ENCODE measurements at places on chromosomes 2 and 18.

GRCh38 chr18:5500158-5500939 is 43.4 kb downstream of the EPB41L3 start:
- DNase-seq, result no peak

GRCh38 chr18:54284981-54285785 is 15.9 kb downstream of the POLI start:
- DNase-seq, result no peak

DNA sequence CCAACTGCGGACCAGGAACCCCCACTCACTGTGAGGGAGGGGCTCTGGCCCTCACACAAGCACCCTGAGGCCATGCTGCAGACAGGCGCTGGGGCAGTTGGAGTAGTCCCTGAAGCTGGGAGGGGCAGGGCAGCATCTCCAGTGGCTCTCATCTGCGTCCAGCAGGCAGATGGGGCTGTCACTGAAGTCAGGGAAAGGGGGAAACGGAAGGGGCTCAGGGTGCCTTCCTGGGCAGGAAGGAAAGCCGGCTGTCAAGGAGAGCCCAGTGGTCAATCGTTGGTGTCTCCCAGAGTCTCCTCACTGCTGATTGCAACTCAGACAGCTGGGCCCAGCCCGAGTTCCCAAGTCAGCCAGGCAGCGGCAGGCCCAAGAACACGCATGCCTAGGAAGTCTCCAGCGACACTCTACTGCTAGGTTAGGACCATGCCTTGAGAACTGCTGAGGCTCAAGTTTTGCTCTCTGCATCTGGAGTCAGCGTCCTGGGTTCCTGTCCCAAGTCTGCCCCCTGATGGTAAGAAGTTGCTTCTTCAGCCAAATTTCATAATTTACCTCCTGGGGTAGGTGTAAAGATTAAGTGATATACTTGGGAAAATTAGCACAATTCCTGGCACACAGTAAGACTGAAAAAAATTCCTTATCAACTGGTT is 27.4 kb upstream of the NMUR1 start:
- peak; percentile 49 for DNase-seq

- DNase-seq, result no peak
These were observed 36.7 kb upstream of the BMP10 start for GRCh38 chr2:68907920-68908253.

DNA sequence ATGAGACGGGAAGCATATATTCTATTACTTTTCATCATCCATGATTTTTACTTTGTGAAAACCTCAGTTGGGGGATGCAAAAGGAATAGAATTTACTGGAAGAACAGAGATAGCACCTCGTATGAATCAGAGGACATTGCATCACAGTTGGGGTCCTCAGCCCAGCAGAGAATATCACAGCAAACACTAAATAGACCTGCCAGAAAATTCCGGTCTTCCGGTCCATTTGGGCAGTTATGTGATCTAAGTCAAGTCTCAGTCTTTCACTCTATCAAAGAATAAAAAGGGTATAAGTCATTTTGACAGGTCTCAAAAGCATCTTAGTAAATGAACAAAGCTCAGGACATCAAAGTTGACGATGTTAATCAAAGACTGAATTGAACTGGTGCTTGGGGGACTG is 1100.6 kb downstream of the DPP10 start:
- no peak for DNase-seq

DNA sequence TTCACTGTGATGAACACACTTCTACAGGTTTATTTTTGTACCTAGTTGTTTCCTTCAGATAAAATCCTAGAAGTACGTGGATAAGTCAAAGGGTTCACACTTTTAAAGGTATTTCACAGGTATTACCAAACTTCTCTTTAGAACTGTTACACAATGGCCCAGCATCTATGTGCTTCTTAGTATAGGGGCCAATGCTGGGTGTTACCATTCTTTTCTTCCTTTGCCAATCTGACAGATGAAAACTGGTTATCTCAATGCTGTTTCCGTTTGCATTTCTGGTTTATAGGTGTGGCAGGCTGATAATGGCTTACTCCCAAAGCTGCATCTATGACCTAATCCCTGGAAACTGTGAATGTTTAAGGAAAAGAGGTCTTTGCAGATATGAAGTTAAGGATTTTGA is 2.8 kb upstream of the TCF7L1 start:
- DNase-seq, result no peak

GRCh38 chr2:111164078-111164477 is 43.4 kb downstream of the BCL2L11 start:
- DNase-seq, result no peak

GRCh38 chr18:58975296-58975695 is 110.6 kb downstream of the ZNF532 start:
- no peak for DNase-seq

GRCh38 chr18:987325-988186 is 82.9 kb downstream of the ADCYAP1 start:
- DNase-seq, result no peak

- DNase-seq, result no peak
These were observed at the start of gene FKBP1B for GRCh38 chr2:24049485-24050021. FKBP1B (plus strand) TSS chr2:24049741; CDS start chr2:24049850, 109 bp downstream.

DNA sequence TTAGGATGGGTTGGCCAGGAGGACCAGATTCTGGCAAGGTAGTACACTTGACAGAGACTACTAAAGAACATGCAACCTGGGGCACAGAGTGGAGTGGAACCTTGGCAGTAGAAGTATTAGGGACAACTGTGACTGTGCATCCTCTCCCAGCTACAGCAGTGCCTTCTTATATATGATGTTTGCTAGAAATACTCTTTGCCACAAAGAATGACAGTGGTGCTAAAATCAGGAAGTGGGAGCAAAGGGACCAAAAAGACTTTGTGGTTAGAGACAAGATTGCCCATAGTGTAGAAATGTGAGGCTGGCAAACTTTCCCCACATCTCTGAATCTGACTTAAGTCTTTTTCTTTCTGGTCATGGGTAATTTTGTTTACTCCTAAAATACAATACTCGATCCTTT is 9.4 kb upstream of the SLC38A11 start:
- no peak for DNase-seq
